ENCODE measurements at places on chromosomes 2 and 18. TPM values are rescaled to one million over a fixed set of nuclear protein-coding genes. Genes with fewer than 3 reads are reported as not detected.

The FAM237A gene
- not detected for total RNA-seq

The CXCR4 gene
- 13.4 TPM for total RNA-seq

The CASP10 gene
- 12.9 TPM for total RNA-seq

The MTIF2 gene
- total RNA-seq = 25.1 TPM

The RAD51AP2 gene
- 0.04 TPM for total RNA-seq

The CRYGD gene
- not detected for total RNA-seq

The CXCR2 gene
- 22.7 TPM for total RNA-seq

The MAP3K19 gene
- not detected for total RNA-seq

The ALPI gene
- total RNA-seq = not detected

The KIAA1328 gene
- 6.4 TPM for total RNA-seq

The CIB4 gene
- not detected for total RNA-seq

The KHK gene
- total RNA-seq = 1.4 TPM

The TMBIM1 gene
- total RNA-seq = 255 TPM

The MEIS1 gene
- 56.1 TPM for total RNA-seq

The LRRC30 gene
- total RNA-seq = not detected

The LIMS4 gene
- not detected for total RNA-seq

The EVX2 gene
- total RNA-seq = not detected

The RTP5 gene
- not detected for total RNA-seq

The STARD6 gene
- total RNA-seq = not detected

The CYRIA gene
- total RNA-seq = 5.1 TPM

The NT5C1B gene
- not detected for total RNA-seq

The ITPRIPL1 gene
- 1.8 TPM for total RNA-seq

The KIF5C gene
- total RNA-seq = not detected

The CPO gene
- not detected for total RNA-seq

Measured in esophagus squamous epithelium (tissue), 5 donors.